ENCODE measurements at places on chromosomes 16 and 17. TPM values are rescaled to one million over a fixed set of nuclear protein-coding genes. Genes with fewer than 3 reads are reported as not detected.

- no peak for DNase-seq
Measured at GRCh38 chr17:52376137-52376536, 217.6 kb upstream of the CA10 start.

Gene KIF18B
- 0.85 TPM for total RNA-seq

Gene DHRS7C
- total RNA-seq = 82.3 TPM

Gene HBQ1
- not detected for total RNA-seq

DNA sequence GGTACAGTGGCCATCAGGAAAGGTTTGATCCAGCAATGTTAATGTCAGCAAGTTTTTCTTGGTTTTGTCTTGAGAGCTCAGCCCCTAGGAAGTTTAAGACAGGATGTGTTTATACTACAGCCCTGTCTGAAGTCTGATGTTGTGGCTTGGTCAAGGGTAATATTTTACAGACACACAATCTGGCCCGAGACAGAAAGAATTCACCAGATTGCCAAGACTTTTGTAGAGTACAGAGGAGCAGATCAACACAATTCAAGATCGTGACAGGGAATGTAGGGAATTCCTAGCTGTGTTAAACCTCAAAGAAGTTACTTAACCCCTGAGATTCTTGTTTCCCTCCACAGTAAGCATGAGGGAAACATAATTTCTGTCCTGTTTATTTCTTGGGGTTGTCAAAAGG is 63.1 kb downstream of the SHISA9 start:
- DNase-seq = no peak

Gene KRT33A
- not detected for total RNA-seq

Gene ATP2C2
- total RNA-seq = not detected

DNA sequence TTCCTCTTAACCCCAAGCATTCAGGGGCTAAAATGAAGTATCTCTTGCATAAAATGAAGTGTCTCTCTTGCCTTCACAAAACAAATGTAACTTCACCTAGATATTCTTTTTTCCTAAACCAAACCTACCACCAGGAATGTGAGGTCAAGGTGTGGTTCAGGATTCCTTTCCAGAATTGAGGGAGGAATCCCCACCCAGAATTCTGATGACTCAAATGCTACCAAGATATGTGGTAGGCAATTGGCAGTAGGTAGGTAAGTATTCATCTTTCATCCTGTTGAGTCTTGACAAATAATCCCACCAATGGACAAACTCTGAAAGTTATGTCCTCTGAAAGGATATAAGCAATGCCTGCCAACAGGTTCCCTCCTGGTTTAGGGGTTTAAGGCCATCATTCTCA is 26.2 kb downstream of the TRIM16 start:
- DNase-seq = no peak

Gene BORCS6
- 5.8 TPM for total RNA-seq

Gene MFSD6L
- not detected for total RNA-seq

Gene PRSS36
- total RNA-seq = 3.0 TPM

DNA sequence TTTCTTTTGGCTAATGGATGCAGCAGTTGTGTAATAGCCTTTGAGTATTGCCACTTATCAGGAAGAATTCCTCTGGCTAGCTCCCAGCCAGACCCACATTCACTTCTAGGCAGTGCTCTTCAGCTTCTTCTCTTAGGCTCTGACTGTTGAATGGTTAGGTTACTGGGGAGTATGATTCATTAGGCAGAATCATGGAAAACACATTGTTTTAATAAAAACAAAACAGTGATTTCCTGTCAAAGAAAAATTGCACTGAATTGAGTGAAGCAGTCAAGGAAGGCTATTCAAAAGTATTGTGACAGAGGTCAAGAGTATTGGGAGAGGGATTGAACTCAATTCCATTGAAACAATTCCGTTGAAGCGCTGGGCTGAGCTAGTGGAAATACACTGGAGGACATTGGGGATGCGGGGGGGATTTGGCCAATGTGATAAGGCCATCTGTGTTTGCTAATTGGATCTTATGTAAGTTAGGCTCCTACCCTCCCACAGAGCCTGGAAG is 68.0 kb downstream of the CNTNAP4 start:
- DNase-seq = peak; percentile 77

DNA sequence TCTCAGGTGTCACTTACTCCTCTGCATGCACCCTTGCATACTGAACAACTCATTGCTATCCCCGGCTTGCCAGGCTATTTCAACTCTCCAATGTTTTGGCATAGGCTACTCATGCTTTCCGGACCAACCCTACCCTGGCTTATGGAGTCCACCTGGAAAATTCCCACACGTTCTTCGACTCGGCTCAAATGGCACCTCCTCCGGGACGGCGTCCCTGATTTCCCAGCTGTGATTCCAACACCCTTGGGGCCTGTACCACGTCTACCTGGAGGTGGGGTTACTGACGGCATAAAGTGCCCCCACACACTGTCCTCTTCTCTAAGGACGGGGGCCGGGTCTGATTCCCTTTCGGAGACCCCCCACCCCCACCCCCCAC is 498 bp downstream of the SMYD4 start:
- DNase-seq = peak; percentile 25

GRCh38 chr17:36136439-36136838 is 32.8 kb downstream of the CCL4 start:
- no peak for DNase-seq

All from left cardiac atrium (tissue), 4 donors.